ENCODE measurements at places on chromosomes 7 and 10.

DNA sequence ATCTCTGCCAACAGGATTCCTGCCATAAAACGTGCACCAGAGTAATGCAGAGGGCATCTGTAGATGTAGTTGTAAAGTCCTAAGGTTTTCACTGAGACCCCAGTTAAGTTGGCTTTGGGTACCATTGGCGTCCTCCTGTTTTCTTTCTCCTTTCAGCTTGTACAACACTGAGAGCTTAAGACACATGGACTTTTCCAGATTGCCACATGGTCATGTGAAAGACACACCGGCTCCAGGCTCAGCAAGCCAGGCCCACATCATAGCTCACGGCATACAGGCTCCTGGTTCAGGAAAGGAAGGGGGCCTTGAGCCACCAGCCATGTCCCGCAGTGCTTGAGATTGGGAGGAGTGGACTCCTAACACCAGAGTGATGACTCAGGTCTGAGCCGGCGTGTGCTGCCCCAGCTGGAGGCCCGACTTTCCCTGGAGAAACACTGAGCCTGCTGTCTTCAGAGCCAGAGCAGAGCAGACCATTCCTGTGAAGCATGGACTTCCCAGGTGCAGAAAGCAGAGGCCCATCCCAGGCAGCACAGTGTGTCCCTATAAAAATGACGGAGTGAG, 252.7 kb downstream of the PRPF18 start:
- no peak for DNase-seq

DNA sequence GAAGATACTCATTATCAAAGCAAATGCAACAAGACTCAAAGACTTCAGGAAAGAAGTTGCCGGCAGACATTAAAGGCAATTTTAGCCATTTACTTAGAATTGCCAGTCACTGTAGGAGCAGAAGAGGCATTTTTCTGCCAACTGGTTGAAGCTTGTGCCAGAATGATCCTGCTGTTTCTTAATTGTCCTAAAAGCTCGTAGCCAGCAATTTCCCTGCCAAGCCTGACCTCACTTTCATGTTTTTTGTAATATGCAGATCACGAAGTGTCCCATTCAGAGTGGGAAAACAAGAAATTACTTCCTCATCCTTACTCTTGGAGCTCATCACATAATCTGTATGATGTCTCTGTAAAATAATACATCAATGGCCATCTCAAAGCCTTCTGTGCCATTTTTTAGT, 130.9 kb upstream of the ANKRD1 start:
- peak; percentile 22 for DNase-seq

DNA sequence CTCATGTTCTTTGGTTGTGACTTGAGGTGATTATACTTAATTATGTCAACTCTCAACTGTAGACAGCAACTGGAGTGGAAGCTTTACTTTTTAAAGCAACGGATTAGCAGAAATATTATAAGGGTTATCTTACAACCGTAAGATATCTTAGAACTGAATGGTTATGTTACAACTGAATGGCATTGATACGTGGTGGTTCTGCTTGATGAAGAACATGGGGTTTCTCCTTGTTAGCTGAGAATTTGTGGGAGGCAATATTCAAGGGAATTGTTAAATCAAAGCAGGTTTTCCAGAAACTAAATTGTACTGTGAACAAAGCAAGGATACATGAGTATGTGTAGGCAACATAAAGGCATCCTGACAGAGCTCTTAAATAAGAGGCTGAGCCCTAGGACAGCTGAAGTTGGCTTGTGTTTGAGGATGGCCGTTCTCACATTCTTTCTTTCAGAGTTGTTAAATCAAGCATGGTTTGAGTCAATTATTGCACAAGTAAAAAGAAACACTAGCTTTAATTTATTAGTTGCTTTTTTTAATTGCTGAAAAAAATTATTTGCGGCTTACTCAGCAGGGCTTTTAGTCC, 350.0 kb downstream of the PLXDC2 start:
- DNase-seq = no peak

DNA sequence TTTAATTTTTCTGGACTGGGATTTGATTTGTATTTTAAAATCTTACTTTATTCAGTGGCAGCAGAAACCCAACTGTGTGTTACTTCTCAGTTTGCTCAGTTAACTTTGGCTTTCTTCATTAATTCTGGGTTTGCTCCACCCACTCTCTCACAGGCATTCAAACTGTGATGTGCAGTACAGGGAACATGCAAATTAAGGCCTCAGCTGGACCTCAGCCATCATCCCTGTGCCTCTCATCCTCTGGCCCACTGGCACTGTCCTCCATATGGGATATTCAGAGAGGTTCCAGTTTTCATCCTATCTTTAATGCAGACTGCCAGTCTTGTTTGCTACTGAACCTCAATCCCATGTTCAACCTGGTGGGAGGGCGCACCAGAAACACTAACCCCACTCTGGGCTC, 743.4 kb upstream of the IGFBP3 start:
- DNase-seq = no peak

DNA sequence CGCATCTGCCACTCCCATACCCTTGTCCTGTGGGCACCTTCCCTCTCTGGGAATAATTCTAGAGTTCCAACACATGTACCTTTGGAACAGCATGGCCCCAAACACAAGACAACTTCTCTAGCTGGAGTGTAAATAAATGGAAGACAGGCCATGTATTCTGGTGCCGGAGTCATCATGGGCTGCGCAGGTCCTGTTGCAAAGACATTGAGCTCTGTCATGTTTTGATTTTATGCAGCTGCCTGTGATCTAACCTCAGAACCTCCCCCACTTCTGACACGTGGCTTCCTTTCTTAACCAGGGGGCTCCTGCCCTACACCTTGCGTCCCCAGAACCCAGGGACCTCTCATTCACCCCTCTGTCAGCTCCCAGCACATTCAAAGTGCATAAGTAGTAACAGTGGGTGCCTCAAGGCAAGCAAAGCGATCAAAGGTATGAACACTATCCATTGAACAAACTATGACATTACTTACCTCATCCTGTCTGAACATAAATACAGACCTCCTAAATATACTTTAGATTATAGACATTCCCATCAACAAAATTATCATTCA, 219.9 kb downstream of the FGFR2 start:
- DNase-seq = no peak

GRCh38 chr7:47666164-47666862, 84.4 kb upstream of the TNS3 start:
- no peak for DNase-seq

DNA sequence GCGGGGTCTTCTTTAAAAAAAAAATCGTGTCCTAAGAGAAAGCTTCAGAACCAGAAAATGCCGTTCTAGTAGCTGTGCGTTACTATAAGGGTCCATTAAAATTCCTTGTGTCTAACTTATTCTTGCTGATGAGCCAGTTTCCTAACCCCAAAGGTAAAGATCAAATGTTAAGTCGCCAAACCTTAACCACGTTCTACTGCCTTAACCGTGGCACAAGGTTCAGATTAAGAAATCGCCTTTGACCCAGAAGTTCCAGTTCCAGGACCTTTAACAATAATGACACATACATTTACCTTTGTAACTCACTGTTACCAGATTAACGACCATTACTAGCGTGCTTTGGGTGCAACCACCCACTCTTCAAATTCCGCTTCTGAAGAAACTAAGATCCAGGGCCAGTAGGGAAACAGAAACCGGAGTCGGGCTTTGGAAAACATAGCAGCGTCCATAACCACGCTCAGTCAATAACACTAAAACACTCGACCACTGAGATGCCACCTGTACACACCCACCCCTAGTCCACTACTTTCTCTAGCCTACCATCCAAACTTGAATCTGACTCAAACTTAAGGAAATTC, 620 bp downstream of the BET1 start:
- no peak for DNase-seq

- no peak for DNase-seq
These were observed 212.5 kb downstream of the DGKB start for GRCh38 chr7:14690075-14690474.

DNA sequence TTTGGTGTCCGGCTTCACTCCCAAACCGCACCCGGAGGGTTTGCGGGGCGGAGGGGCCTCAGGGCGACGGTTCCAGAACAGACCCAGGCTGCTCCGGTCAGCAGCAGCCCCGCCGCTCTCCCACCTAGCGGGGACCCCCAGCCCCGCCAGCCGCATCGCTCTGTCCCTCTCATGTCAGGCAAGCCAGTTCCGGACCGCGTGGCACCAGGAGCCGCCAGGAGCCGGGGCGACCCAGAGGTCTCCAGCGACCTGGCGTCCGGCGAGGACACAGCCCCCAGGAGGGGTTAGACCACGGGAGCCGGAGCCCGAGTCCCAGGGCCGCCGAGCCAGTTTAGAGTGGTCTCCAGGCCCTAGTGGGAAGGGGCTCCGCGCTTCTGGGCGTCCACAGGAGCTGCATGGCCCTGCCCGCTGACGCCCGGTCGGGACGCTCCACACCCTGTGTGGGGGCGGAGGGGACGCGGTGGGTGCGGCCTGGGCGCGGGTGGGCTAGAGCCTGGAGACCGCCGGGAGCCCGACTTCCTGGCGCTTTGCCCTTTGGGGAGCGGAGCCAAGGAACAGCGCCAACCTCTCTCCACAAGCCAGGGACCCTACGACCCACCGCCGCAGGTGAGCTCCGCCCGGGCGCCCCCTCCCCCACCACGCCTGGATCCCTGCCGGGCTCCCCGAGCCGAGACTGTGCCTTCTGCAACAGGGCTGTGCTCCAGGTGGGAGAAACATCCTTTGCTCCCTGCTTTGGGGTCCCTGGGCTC, 43.4 kb downstream of the ZNF117 start:
- DNase-seq = no peak

DNA sequence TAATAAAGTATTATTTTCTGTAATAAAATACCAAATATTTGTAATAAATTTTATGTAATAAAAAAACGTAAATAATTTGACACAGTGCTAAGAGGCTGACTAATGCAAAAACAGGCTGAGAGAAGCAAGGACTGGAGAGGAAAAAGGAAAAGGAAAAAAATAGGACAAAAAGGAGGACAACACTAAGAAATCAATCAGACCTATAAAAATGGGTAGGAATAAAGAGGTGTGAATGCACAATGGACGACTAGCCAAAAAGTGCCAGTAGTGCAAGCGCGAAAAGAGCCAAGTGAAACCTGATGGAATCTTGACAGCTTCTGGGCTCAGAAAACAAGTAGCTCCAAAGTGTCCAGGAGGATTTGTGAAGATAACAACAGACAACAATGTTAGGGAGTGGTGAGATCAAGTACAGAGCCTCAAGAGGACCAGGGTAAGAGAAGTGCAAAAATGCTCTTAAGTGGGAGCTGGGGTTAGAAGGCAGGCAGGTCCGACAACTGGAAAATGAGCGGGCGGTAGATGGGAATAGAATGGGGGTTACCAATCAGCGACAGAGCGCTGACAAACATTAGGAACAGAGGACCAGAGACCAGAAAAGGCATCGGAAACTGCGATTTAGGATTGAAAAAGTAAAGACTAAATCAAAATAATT, 1.2 kb downstream of the BRAF start:
- DNase-seq = no peak

GRCh38 chr10:129398711-129399141, 68.3 kb upstream of the MGMT start:
- DNase-seq = no peak

- DNase-seq = no peak
These were observed 124.5 kb downstream of the AHR start for GRCh38 chr7:17422966-17423365.

- no peak for DNase-seq
These were observed 489.2 kb downstream of the PTPRN2 start for GRCh38 chr7:158098125-158099030.

DNA sequence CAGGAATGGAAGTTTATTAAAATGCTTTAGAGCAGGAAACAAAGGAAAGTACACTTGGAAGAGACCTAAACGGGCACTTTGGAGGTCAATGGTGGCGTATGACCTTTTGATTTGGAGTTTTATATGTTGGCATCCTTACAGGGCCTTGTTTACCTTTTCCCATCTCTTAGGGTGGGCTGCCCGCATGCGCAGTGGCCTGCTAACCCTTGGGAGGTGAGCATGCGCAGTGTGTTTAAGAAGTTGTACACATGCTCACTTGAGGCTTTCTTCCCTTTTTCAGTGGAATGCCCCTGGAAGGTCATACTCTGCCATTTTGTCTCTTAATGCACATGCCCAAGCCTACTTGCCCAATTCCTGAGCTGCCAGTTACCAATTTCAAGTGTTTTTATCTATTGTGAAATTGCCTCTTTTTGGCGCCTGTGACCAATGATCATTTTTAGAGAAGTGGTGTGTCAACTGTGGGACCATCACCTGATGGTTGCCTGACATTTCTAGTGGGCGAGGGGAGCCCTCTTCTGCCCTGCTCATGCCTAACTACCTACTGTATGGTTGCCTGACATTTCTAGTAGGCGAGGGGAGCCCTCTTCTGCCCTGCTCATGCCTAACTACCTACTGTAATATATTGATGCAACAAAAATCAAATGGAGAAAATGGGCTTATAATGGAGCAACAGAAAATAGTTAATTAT, 138.0 kb downstream of the PPP1R9A start:
- DNase-seq = no peak

- no peak for DNase-seq
These were observed 42.3 kb downstream of the ANTXRL start for GRCh38 chr10:46328853-46329689.

- DNase-seq = no peak
These were observed 15.3 kb downstream of the GPRIN2 start for GRCh38 chr10:46541017-46541661.

DNA sequence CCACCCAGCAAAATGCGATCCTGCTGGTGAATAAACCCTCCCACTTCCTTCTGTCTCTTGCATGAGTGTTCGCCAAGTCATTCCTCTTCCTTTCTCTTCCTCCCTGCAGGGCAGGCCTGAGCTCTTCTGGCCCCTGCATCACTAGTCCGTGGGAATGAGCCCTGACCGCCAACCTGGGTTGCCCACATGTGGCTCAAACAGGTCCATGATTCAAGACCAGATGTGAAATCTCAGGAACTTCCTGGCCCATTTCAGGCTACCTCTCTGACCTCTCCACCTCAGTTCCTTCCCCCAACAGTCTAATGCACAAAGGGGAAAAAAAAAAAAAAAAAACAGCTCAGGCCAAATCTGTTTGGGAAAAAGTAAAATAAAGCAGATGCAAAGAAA, 5.4 kb upstream of the YWHAG start:
- DNase-seq = no peak

DNA sequence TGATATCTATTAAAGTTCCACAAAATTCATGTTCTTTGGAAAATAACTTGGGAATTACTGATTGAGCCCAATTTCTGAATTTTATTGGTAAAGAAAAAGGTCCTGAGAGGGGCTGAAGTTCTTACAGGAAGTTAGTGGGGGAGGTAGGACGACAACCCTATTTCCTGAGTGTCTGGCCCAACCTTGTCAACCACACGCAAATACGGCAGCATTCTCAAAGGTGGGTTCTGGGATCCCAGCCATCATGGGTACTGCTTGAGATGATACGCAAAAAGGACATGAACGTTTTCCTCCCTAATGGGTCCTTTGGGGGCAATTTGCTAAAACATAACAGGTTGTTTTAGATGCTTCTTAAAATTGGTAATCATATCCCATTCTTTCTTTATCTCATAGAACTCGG, 2.7 kb upstream of the PDCD4 start:
- DNase-seq = no peak

- DNase-seq = no peak
These were observed 553 bp downstream of the TSPAN15 start for GRCh38 chr10:69451784-69452251.

GRCh38 chr10:52232561-52233350, 81.3 kb upstream of the DKK1 start:
- no peak for DNase-seq

- no peak for DNase-seq
These were observed 639.0 kb downstream of the CNTNAP2 start for GRCh38 chr7:146755585-146755984.

- DNase-seq = no peak
These were observed 67.7 kb downstream of the TRIM24 start for GRCh38 chr7:138527746-138528223.

- no peak for DNase-seq
These were observed 395.2 kb downstream of the TFEC start for GRCh38 chr7:115635376-115635775.

All from NCI-H2081 treated with DMSO at 0.1 percent for 48 hours (cell line).